ENCODE measurements at places on chromosomes 11 and 22.
A peak's percentile ranks its signal among the peaks of the same experiment; 100 is the strongest.

- DNase-seq = no peak
Measured at GRCh38 chr11:26837154-26837553, 115.3 kb upstream of the SLC5A12 start.

- no peak for DNase-seq
Measured at GRCh38 chr11:9840460-9841004, 176.7 kb downstream of the SWAP70 start.

- peak; percentile 29 for DNase-seq
Measured at GRCh38 chr22:46079093-46079860, 71.0 kb upstream of the PPARA start.

DNA sequence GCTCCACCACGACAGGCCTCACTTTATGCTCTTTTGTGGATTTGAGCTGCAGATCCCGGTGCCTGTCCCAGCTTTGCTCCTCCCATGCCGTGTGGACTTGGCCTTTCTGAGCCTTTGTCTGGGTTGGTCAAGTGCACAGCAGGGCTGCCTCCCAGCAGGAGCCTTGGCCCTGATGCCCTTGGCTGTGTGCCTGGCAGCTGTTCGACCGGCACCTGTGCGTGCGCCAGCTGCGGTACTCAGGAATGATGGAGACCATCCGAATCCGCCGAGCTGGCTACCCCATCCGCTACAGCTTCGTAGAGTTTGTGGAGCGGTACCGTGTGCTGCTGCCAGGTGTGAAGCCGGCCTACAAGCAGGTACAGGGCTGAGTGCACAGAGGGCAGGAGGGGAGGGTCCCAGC lies 46.5 kb downstream of the MYO7A start:
- no peak for DNase-seq

- no peak for DNase-seq
Measured at GRCh38 chr11:101407324-101407723, 176.5 kb downstream of the TRPC6 start.

Data from left hindlimb (tissue), 1 donor.